Stimulated activated CD4-positive, alpha-beta T cell treated with anti-CD3 and anti-CD28 coated beads, Interleukin-2, amount 100 ng/mL, for 24 hours (primary cell): ENCODE measurements at places on chromosomes 5 and 9.

GRCh38 chr5:37767961-37768360, 71.9 kb downstream of the GDNF start:
- no peak for DNase-seq

GRCh38 chr9:116051528-116051927, 102.1 kb upstream of the PAPPA start:
- DNase-seq, result no peak

DNA sequence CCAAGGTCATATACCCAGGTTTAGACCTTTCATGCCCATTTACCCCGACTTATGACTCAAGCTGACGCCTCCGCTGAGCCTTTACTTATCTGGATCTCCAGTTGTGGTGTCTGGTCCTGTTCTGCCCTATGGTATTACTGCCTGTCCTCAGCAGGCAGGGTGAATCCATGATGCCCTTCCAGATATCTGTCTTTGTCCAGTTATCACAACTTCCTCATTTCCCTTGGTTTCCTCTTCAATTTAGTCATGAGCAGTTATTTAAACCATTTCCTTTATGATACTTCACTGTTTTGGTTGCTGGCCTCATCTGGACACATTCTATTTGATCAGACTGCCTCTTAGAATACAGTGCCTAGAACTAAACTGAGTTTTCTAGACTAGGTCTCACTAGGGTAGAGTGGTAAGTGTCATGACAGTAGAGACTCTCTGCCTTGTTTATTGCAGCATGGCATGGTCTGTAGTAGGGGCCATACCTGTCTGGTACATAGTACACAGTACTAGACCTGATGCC, 93.3 kb downstream of the MELK start:
- DNase-seq, result no peak

DNA sequence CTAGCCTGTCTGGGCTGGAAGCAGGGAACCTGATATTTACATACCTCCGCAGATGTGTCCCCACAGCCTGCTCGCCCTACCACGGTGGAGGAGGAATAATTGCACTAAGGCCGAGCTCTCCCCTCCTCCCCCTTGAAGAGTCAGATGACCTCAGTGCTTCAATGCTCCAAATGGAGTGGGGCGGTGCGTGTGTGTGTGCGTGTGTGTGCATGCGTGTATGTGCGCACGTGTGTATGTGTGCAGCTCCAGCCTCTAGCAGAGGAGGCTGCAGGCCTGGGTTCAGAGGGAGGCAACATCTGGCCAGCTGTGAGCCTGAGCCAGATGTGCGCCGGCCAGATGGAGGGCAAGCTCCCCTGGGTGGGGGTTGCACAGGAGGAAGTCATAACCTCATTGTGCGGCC, 90.5 kb downstream of the NRG2 start:
- no peak for DNase-seq

GRCh38 chr5:137084016-137084415, 415.1 kb downstream of the SPOCK1 start:
- no peak for DNase-seq

GRCh38 chr9:92044936-92045335, 70.3 kb downstream of the SPTLC1 start:
- DNase-seq, result no peak

GRCh38 chr5:1943481-1943880, 60.8 kb upstream of the IRX4 start:
- no peak for DNase-seq

GRCh38 chr9:135517407-135517822, 3.8 kb upstream of the LCN1 start:
- DNase-seq, result no peak

- no peak for DNase-seq
Observed at GRCh38 chr5:140151144-140152021, 23.6 kb upstream of the CYSTM1 start.

- no peak for DNase-seq
Observed at GRCh38 chr9:126591083-126591482, 22.6 kb upstream of the LMX1B start.

GRCh38 chr5:81544351-81545018, 150.6 kb upstream of the ACOT12 start:
- DNase-seq, result no peak

- DNase-seq, result no peak
Observed at GRCh38 chr5:156800929-156801328, 49.2 kb upstream of the PPP1R2B start.

DNA sequence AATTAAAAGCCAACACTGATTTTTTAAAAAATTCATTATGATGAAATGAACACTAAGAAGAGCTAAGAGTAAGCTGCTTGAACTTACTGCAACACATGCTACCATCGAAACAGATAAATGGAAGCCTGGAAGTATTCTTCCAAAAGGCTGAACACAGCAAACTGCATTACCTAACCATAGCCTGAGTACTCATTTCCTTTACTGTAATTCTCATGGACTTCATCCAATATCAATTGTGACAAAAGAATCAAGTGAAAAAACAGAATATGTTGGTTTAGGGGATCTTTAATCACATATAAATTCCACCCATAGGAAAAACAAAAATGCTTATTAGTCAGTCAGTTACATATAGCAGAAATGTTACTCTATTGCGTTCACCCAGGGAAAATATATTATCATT, 68.5 kb downstream of the DROSHA start:
- no peak for DNase-seq

GRCh38 chr5:135547590-135548254, 12.0 kb upstream of the NEUROG1 start:
- DNase-seq, result no peak

DNA sequence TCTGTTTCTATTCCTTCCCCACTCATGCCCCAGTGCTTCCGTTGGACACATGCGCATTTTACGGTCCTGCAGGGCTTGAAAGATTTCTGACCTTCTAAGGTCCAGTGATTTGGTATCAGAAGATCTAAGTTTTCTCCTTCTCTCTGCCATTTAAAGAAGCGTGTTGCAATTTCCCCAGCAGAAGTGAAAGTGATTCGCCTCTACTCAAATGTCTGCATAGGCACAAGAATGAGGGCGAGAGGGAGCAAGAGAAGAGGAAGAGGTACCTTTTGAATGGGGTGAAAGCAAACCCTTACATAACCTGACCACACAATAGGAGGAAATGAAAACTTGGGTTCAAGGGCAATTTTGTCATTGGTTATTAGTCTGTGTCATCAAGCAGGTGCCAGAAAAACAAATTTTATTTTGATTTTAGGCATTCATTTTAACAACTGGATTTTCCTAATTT, 31.7 kb upstream of the NR3C1 start:
- DNase-seq, result peak; percentile 20

GRCh38 chr9:113649855-113650206, 186.3 kb downstream of the RGS3 start:
- no peak for DNase-seq

DNA sequence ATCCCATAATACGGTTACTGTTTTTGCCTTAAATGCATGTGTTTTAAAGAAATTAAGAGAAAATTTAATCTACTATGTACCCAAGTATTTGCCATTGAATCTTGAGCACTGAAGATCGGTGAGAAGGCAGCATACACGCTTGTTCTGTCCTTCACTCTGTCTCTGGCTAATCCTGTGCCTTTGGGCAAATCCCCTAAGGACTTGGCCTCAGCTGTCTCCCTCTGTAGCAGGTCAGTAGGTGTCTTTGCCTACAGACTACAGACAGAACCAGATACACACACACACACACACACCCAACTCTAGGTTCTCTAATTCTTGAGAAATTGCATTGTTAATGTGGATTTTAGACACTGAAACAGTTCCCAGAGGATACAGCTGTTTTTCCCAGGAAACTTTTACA, 117.4 kb downstream of the WDR41 start:
- DNase-seq, result no peak

DNA sequence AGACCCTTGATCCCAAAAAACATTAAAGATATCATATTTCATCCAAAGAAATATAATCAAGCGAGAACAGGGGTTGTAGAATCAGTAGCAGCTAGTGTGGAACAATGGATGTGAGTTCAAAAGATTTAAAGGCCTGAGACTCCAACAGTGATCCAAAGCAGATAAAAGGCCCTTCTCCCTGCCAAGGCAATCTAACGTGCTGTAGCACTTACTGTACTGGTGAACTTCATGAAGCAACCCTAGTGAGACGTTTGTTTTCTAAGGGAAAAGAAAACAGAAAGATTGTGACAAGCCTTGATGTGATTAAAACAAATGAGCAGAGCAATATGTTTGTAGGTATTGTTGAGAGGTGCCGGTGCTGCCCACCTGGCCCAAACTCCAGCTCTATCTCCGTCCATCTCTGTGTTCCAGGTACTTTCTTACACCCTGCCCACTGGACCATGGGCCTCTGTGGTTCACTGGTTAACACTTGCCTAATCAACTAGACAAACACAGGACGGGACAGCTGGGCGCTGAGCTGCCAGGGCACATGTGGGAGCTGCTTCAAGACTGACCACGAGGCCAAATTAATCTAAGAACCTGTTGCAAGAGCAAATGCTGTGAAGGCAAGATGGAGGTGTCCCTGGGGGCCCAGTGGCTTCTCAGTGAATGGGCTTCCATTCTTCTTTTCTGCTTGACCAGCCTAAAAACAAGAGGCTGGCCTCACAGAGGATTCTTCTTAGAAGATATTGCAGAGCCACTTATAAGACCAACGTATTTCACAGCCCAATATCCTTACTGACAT, 265.5 kb downstream of the CWC27 start:
- no peak for DNase-seq

DNA sequence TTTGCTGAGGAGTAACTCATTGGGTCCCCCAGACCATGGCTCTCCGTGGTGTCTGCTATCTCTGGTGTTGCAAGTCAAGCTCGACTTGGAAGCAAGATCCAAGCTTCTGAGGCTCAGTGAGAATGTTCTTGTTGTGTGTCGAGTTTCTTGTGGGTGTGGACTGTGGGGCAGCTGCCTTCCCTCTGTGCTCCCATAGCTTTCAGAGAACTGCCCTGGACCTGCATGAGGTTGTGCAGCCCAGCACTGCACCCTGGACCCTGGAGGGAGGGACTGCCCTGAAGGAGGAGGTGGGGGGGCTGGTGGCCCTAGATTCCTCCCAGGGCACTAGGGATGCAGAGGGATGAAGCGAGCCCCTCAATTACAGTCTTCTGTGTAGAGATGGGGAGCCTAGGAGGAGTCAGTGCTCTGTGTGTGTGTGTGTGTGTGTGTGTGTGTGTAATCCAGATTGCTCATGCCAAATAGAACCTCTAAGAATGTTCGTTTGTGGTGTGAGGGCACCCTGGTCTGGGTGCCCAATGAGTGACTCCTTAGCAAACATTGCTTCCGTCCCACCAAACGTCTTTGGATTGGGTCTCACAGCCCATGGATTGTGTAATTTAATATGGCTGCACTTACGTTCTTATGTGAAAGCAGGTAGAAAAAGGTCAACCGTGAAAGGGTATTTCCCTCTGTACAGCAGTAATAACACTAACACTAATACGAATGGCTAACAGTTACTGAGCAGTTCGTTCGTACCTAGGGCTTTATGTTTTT, 143.3 kb upstream of the LMX1B start:
- no peak for DNase-seq

GRCh38 chr5:116374434-116374852, 200.2 kb downstream of the SEMA6A start:
- DNase-seq, result no peak

GRCh38 chr5:128358826-128359225, 179.2 kb downstream of the FBN2 start:
- DNase-seq, result no peak

DNA sequence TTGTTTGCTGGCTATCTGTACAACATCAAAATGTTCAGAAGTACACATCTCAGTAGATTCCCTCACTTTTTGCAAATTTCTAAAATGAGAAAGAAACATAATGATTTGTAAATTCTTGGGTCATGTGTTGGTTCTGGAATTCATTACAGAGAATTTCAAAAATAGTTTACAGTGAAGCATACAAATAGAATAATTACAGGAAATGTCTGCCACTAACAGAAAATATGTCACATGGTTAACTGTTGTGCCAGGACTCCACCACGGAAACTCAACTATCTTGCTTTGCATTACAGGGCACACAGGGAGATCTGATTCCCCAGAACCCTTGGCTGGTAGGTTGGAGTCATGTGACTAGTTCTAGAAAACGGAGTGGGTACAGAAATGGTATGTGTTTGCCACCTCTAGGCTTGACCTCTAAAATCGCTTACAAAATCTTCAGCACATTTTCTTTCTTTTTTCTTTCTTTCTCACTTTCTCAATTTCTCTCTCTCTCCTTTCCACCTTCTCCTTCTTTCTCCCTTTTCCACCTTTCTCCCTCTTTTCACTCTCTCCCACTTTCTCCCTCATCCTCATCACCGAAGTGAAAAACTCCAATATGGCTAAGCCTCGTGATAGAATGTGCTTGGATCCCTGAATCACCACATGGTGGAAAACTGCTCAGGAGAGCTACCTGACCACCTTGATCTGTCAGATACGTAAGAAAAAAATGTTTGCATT, 32.4 kb downstream of the RASEF start:
- DNase-seq, result no peak

- no peak for DNase-seq
Observed at GRCh38 chr5:27318701-27319100, 280.3 kb upstream of the CDH9 start.

GRCh38 chr5:126471875-126472537, 48.8 kb downstream of the GRAMD2B start:
- DNase-seq, result no peak

GRCh38 chr5:52269859-52270258, 517.9 kb upstream of the ITGA1 start:
- DNase-seq, result no peak

DNA sequence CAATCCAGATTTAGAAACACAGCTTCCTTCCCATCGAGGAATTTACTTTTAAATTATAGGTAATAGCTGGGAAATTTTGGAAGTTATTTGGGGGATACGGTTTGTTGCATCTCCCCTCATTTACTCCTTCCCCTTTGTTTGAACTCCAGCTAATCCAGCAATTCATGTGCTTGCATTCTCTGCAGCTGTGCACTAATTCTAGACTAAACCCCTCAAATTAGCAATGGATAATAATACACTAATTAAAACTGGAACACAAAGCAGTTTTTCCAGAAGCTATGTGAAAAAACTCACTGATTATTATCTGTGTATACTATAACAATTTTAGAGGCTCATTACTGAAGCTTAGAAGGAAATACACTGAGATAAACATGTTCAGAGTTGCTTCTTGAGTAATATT, 751.2 kb upstream of the ZNF608 start:
- no peak for DNase-seq

GRCh38 chr9:104748359-104749031, 1.0 kb downstream of the NIPSNAP3A start:
- no peak for DNase-seq

DNA sequence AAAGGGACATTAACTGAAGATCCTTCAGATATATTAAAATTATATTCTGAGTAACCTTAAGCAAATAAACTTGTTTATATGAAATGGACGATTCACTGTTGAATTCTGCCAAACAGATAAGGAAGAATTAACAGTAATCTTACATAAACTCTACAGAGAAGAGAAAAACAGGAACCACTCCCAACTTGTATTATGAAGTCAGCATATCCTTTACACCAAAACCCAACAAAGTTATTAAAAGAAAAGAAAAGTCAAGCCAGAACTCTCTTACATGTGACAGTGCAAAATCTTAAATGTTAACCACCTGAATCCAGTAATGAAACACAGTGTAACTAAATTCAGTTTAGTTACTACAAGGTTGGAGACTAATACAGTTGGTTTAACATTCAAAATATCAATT, 185.8 kb downstream of the DEPDC1B start:
- no peak for DNase-seq

GRCh38 chr9:38263532-38263931, 129.0 kb upstream of the ALDH1B1 start:
- no peak for DNase-seq
